ENCODE measurements at places on chromosomes 1 and 21.
A peak's percentile ranks its signal among the peaks of the same experiment; 100 is the strongest.

DNA sequence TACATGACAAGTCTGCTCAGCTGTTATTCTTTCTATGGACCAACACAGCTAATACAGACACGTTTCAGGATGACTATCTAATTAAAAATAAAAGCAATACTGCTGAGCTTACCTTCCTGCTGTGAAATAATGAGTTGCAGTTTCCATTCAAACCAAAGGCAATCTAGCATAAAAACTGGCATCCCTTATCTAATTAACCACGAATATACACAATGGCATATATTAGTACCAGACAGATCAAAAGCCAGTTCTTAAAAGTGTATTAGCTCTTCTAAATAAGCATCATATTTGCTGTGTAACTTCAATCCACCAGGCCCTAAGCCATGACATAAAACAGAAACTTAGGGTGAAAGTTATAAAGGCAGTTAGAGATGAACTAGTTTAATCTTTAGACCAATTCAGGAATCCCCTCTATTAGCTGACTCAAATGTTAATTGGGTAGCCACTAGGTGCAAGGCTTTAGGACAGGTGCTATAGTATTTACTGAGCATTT is 20.6 kb downstream of the TESK2 start:
- peaks cover 5% of the 10 kb centered on the region for H3K36me3 ChIP-seq
- H3K4me3 ChIP-seq: no peak overlapping the region
- H3K27ac ChIP-seq: no peak overlapping the region
- H3K27me3 ChIP-seq: no peaks in the 10 kb centered on the region

DNA sequence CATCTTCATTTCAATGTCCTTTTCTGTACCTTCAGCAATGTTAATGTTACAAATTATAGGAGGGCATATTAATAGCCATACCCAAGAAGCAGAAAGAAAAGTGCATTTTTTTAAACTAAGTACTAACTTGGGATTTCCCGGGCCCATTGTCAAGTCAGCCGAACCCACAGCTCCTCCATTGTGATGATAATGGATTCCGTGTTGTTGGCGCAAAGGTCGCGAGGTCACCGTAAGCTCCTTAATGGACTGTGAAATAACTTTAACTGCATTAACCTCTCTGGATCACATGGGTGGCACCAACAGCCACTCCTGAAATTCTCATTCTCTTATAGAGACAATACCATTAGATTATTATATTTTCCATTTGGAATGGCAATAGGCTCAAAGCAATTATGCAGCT is 250.6 kb upstream of the RRP15 start:
- no peaks in the 10 kb centered on the region for H3K4me1 ChIP-seq
- no peak overlapping the region for H3K4me3 ChIP-seq
- H3K27ac ChIP-seq: no peak overlapping the region

- no peaks in the 10 kb centered on the region for H3K27me3 ChIP-seq
- DNase-seq: no peak
- no peak overlapping the region for H3K27ac ChIP-seq
- H3K4me1 ChIP-seq: peaks cover 19% of the 10 kb centered on the region
Measured at GRCh38 chr1:159892944-159893343, 7.0 kb downstream of the CFAP45 start.

- no peak for DNase-seq
- H3K36me3 ChIP-seq: no peaks in the 10 kb centered on the region
- H3K27me3 ChIP-seq: peaks cover 2% of the 10 kb centered on the region
- peaks cover 12% of the 10 kb centered on the region for H3K4me1 ChIP-seq
Measured at GRCh38 chr21:23811805-23812204, 1795.5 kb downstream of the MRPL39 start.

- no peaks in the 10 kb centered on the region for H3K27me3 ChIP-seq
- DNase-seq: no peak
- peaks cover 72% of the 10 kb centered on the region for H3K36me3 ChIP-seq
- no peak overlapping the region for H3K27ac ChIP-seq
- H3K4me1 ChIP-seq: no peaks in the 10 kb centered on the region
- no peak overlapping the region for H3K4me3 ChIP-seq
Measured at GRCh38 chr21:32335601-32336575, 37.2 kb downstream of the MRAP start.

GRCh38 chr1:119007339-119007669 is 19.2 kb upstream of the TBX15 start:
- H3K27me3 ChIP-seq: peaks cover 34% of the 10 kb centered on the region
- H3K36me3 ChIP-seq: peaks cover 6% of the 10 kb centered on the region
- H3K4me3 ChIP-seq: no peak overlapping the region
- H3K4me1 ChIP-seq: peaks cover 6% of the 10 kb centered on the region

DNA sequence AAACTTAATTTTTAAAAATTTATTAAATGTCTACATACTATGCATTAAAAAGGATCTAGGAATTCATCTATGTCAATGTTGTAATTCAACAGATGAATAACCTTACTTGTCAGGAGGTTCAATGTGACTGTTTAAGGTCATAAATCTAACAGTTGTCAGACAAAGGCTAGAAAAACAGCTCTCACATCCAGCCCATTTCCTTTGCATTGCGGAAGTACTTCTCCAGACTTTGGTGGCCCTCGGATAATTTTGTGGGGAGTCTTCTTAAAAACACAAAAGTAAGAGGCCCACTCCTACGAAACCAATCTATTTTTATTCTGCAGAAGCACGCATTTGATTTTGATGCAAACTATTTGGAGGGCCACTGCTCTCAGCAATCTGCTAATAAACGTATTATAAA is 122.6 kb upstream of the CHRM3 start:
- H3K27me3 ChIP-seq: no peaks in the 10 kb centered on the region
- no peak overlapping the region for H3K27ac ChIP-seq
- no peak for DNase-seq
- H3K4me3 ChIP-seq: no peak overlapping the region
- H3K4me1 ChIP-seq: no peaks in the 10 kb centered on the region

- H3K27me3 ChIP-seq: peaks cover 13% of the 10 kb centered on the region
- DNase-seq: no peak
- no peak overlapping the region for H3K4me3 ChIP-seq
- H3K36me3 ChIP-seq: no peaks in the 10 kb centered on the region
Measured at GRCh38 chr1:119515221-119515620, 8.2 kb downstream of the HSD3B1 start.

GRCh38 chr1:923991-924655 is 400 bp downstream of the SAMD11 start:
- DNase-seq: no peak
- H3K4me1 ChIP-seq: peaks cover 16% of the 10 kb centered on the region
- no peak overlapping the region for H3K27ac ChIP-seq
- H3K4me3 ChIP-seq: peak overlapping the region; percentile 51
- no peaks in the 10 kb centered on the region for H3K36me3 ChIP-seq

- no peak overlapping the region for H3K27ac ChIP-seq
- H3K36me3 ChIP-seq: no peaks in the 10 kb centered on the region
- H3K4me3 ChIP-seq: no peak overlapping the region
- DNase-seq: no peak
- no peaks in the 10 kb centered on the region for H3K4me1 ChIP-seq
Measured at GRCh38 chr1:76562292-76562691, 305.0 kb upstream of the ST6GALNAC5 start.

DNA sequence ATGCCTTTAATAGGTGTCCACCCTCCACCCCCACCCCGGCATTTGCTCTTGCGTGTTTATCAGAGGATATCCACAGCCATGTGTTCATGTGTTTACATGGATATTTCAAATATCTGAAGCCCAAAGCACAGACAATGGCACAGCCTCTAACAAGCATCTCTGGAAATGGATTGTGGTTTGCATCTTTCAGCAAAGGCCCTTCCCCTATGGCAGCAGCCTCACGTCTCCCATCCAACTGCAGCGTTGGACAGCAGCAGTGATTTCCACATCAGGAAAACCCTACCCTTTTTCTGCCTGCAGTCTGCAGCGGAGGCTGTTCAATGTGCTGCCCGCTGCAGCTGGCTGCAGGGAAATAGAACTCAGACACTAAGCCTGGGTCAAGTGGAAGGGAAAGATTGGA is 1.6 kb downstream of the RASSF5 start:
- H3K27me3 ChIP-seq: peaks cover 15% of the 10 kb centered on the region
- DNase-seq: no peak
- no peaks in the 10 kb centered on the region for H3K36me3 ChIP-seq
- H3K27ac ChIP-seq: no peak overlapping the region
- peak overlapping the region; percentile 54 for H3K4me3 ChIP-seq

- peaks cover 21% of the 10 kb centered on the region for H3K27me3 ChIP-seq
- H3K27ac ChIP-seq: no peak overlapping the region
- H3K36me3 ChIP-seq: no peaks in the 10 kb centered on the region
- DNase-seq: no peak
- peaks cover 22% of the 10 kb centered on the region for H3K4me1 ChIP-seq
Measured at GRCh38 chr1:111789142-111789541, 33.4 kb downstream of the DDX20 start.

- H3K27me3 ChIP-seq: peaks cover 1% of the 10 kb centered on the region
- H3K36me3 ChIP-seq: no peaks in the 10 kb centered on the region
- no peak overlapping the region for H3K4me3 ChIP-seq
- no peak overlapping the region for H3K27ac ChIP-seq
- H3K4me1 ChIP-seq: no peaks in the 10 kb centered on the region
Measured at GRCh38 chr1:240635466-240636256, 23.7 kb upstream of the GREM2 start.

DNA sequence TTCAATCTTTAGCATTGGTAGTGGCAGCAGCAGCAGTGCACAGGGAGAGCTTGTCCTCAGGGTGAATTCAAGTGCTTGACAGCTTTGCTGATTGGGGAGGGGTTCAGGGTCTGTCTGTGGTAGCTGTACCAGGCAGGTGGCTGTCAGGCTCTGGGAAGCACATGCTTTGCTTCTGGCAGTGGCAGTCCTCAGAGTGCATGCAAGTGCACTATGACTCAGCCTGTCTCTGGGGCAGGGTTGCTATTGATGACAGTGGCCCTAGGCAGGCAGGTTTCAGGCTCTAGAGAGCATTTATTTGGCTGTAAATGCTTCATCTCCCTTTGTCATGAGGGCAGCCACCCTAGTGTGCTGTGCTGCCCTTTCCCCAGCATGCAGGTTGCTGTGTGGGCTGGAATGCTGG is 251.9 kb upstream of the LRRC7 start:
- H3K36me3 ChIP-seq: no peaks in the 10 kb centered on the region
- H3K4me3 ChIP-seq: no peak overlapping the region
- peaks cover 3% of the 10 kb centered on the region for H3K4me1 ChIP-seq
- H3K27me3 ChIP-seq: no peaks in the 10 kb centered on the region
- no peak overlapping the region for H3K27ac ChIP-seq

GRCh38 chr21:44528634-44528995 is 11.4 kb downstream of the KRTAP10-1 start:
- H3K36me3 ChIP-seq: no peaks in the 10 kb centered on the region
- H3K4me3 ChIP-seq: no peak overlapping the region
- DNase-seq: no peak
- peaks cover 4% of the 10 kb centered on the region for H3K4me1 ChIP-seq

- peak; percentile 39 for DNase-seq
- H3K36me3 ChIP-seq: no peaks in the 10 kb centered on the region
- peaks cover 24% of the 10 kb centered on the region for H3K27me3 ChIP-seq
- H3K27ac ChIP-seq: no peak overlapping the region
- peaks cover 4% of the 10 kb centered on the region for H3K4me1 ChIP-seq
Measured at GRCh38 chr1:50348449-50349241, 74.6 kb downstream of the DMRTA2 start.

DNA sequence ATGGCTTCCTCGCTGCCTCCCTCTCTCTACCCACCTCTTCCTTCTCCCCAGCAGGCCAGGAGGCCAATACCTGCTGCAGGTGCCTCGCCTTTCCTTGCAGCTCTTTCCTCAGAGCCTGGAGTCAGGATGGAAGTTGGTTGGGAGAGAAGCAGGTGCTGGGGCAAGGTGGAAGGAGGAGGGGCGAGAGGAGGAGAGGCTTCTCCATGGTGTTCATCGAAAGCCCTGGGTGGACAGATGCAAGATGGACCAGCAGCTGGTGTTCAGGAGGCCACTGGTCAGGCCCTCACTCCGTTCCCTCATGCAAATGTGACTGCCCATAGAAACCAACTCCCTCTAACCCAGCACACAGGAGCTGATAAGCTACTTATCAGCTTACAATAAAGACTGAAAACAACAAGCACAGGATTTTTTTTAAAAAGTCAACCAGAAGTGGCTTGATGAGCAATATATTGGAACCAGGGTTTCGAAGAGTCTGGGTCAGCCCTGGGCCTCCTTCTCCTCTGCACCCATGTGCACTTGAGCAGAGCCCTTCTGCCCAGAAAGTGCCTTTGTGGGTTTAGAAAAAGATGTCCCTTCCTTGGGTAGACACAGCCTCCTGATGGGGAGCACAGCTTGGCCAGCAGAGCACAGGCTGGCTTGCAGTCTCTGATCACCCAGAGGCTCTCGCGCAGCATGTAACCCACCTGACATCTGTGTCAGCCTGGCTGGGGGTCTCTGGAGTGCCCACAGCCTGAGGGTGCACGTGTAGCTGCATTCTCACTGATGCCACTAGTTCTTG is 16.6 kb upstream of the GSTM4 start:
- no peak for DNase-seq
- H3K4me3 ChIP-seq: no peak overlapping the region
- H3K27ac ChIP-seq: no peak overlapping the region
- H3K4me1 ChIP-seq: peaks cover 18% of the 10 kb centered on the region
- peaks cover 3% of the 10 kb centered on the region for H3K27me3 ChIP-seq
- no peaks in the 10 kb centered on the region for H3K36me3 ChIP-seq

DNA sequence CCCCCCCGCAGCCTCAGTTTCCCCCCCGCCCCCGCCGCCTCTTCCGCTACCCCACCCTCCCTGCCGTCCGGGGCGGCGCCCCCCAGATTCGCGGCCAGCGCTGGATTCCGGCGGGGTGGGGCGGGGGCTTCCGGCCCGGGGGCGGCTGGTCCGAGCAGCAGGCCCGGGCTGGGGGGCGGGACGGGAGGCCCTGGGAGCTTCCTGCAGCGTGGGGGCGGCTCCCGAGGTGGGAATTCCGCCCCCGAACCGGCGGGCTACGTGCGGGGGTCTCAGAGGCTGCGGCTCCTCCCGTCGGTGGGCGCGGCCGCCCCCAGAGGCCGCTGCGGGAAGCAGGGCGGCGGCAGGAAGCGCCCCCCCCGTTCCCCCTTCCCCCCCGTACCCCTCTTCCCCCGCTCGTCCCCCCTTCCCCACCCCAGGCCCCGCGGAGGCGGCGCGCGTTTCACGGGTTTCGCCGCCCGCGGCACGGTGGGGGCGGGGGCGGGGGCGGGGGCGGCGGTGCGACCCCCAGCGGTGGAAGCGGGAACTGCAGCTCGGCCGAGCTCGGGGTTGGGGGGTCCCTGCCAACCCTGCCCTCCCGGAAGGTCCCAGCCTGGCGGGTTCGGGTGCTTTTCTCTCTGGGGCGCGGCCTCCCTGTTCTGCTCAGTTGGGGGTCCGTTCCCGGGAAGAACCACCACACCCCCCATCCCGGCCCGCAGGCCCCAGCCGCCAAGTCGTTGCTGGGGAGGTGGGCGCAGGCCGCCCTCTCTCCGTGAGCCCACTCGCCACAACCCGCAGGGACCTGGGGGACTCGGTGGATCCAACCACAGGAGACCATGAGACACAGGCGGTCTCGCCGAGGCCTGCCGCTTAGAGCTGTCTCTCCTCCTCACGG is 76.3 kb downstream of the MORN1 start:
- peak; percentile 76 for DNase-seq
- H3K36me3 ChIP-seq: no peaks in the 10 kb centered on the region
- peak overlapping the region; percentile 82 for H3K27ac ChIP-seq
- peak overlapping the region; percentile 80 for H3K4me3 ChIP-seq

DNA sequence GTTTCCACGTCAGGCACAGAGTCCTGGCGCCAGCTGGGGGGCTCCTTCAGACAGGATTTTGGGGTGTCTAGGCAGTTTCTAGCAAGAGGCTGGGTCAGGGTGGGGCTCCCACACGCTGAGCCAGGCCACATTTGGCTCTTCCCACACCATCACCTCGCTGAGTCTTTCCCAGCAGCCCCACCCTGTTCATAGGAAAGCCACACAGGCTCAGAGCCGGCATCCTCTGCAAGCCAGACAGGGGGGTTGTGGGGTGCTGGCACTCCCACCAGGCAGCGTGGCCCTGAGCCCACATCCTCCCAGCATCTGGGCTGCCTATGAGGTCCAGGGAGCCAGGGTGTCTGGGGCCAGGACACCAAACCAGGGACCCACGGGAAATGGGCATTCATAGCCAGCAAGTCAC is 2.8 kb upstream of the GPR153 start:
- H3K36me3 ChIP-seq: no peaks in the 10 kb centered on the region
- no peak overlapping the region for H3K4me3 ChIP-seq

Measured in memory B cell (primary cell).